ENCODE measurements at places on chromosomes 4 and X.

DNA sequence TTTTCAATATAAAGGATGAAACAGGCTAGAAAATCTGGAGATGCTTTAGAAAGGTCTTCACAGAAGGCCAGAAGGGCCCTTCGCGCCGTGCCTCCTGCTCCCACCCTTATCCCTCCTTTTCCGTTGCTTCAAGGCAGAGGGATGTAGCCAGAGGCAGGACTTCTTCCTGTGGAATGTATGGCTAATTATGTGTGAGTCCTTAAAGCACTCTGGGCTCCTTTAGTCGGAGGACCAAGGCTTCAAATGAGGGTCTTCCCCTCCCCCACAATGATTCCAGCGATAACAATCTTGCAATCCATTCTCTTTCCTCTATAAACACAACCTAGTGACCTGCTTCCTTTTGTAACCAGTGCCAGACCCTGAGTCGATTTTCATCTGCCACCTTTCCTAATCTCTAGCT lies 103.5 kb downstream of the GPC3 start:
- DNase-seq = no peak

- no peak for DNase-seq
These were observed 2.0 kb downstream of the ZFX start for GRCh38 chrX:24151513-24151912.

- DNase-seq = no peak
These were observed 63.2 kb downstream of the SH3RF1 start for GRCh38 chr4:169207436-169208089.

DNA sequence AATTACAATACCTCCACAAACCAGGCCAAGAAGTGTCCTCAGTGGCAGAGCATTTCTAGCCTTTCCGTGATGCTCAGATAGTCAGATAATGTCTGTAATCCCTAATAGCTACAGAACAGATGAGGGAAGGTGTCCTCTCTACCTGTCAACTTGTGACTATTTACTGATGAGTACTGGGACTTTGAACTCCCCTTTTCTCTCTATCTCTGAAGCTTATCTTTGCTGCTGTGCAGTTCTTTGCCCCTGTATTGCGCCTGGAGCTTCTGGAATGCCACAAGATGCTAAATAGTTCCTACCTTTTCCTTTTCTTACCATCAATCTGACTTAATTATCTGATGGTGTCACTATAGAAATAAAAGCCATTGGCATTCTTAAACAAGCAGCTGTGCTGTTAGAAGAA lies 30.5 kb downstream of the FGF2 start:
- no peak for DNase-seq

- DNase-seq = no peak
These were observed 204.1 kb upstream of the DDX53 start for GRCh38 chrX:22795671-22796070.

DNA sequence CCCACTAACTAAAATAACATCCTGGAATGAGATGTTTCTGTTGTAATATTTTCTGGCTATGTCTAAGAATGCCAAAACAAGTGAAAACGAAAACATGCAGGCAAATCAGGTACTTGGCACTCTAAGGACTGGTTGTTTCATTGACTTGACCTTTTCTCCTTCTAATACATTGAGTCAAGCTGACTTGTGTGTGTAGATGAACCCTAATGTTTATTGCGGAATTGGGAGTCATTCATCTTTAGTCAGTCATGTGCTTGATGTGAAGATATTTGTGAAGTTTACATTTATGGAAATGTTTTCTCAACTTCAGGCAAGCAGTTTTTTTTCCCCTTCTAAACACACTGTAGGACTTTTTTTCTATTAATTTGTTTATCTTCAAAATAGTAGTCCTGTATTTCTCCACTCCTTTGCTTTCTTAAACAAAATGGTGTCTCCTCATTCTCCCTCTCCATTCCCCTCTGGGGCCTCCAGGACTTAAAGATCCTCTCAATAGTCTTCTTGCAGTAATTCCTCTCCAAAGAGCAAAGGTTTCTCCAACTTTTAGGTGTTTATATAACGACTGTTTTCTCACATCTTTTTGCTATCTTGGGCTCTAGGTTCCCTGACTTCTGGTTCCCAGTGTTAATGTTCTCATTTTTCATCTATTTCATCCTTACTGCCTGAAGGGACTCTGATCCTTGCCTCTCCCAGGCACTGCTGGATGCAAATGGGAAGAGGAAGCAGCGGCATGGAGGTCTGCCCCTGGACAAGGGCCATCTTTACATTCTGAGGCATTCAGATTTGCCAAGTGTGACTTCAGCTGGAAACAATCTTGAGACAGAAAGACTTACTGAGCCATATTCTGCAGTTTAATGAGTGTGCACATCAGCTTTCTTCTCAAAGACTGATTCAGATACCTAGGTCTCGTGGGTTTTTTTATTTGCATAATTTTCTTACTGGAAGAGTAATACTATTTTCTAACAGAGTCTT lies 166.4 kb downstream of the ARHGAP6 start:
- no peak for DNase-seq

GRCh38 chr4:75612306-75612705 lies 18.0 kb downstream of the CDKL2 start:
- no peak for DNase-seq

- no peak for DNase-seq
These were observed 81.2 kb downstream of the ADAM29 start for GRCh38 chr4:174999407-174999806.

DNA sequence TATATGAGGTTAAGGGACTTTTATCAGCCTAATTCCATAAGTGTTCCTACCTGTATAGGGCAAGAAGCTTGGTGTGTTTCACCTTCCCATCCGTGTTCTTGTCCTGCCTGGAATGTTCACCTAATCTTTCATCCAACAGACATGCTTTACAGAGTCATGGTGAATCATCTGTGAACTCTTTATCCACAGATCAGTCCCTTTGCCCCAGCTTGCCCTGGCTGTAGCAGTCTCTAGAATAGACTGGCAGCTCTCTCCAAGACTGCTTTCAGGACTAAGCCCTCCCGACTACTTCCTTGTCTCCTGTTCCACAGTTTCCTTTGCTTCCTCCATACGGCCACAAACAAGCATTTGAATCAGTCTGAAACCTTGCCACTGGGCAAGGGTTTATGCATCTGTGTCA lies 177.9 kb upstream of the IL15 start:
- no peak for DNase-seq

- no peak for DNase-seq
These were observed 11.4 kb upstream of the UBA1 start for GRCh38 chrX:47182106-47182700.

GRCh38 chr4:172813359-172813923 lies 355.2 kb upstream of the GALNT7 start:
- no peak for DNase-seq

GRCh38 chrX:137565921-137566745 lies at the start of gene ZIC3:
Gene ZIC3, plus strand, starts transcription at chrX:137566127. Its CDS starts 565 bp downstream, at chrX:137566692.
- DNase-seq = peak; percentile 31

- DNase-seq = no peak
These were observed 8.8 kb downstream of the CHST7 start for GRCh38 chrX:46582325-46582724.

DNA sequence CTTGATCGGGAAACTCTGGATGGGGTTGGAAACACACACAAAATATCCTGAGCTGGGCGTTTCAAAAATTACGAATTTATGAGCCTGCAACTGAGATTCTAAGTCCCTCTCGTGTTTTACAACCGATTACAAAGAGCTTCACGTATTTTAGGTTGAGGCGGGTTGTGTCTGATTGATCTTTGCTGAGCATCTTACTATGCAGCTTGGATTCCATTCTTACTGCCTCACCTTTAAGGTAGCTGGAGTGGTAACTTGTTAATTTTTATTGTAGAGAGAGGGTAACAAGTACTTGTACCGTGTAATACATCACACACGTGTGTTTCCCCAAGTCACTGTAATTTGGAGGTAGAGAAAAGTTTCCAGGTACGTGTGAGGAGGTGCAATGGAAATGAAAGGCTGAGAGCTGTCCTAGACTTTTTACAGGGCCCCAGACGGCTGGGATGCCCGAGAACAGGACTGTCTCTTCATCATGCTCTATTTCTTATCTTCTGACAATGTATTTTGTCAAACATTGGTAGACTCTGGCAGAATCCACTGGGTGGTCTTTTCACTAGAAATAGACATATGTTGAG lies 97.8 kb upstream of the TENM3 start:
- no peak for DNase-seq

DNA sequence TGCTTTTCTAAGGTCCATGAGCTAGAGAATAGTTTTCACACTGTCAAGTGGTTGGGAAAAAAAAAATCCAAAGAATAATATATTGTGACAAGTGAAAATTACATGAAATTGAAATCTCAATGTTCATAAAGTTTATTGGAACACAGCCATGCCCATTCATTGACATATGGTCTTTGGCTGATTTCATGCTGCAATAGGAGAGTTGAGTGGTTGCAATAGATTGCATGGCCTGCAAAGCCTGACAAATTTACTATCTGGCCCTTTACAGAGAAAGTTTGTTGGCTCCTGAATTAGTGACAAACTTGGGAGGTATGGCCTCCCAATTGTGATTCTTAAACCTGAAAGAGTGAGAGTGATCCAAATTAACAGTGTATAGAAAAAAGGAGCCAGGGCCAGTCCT lies 115.5 kb upstream of the FAM9C start:
- DNase-seq = no peak

GRCh38 chr4:107629318-107629717 lies 90.7 kb downstream of the PAPSS1 start:
- no peak for DNase-seq

- DNase-seq = no peak
These were observed 16.4 kb downstream of the PLP1 start for GRCh38 chrX:103792916-103793544.

GRCh38 chrX:9033179-9033578 lies 748 bp downstream of the FAM9B start:
- no peak for DNase-seq

DNA sequence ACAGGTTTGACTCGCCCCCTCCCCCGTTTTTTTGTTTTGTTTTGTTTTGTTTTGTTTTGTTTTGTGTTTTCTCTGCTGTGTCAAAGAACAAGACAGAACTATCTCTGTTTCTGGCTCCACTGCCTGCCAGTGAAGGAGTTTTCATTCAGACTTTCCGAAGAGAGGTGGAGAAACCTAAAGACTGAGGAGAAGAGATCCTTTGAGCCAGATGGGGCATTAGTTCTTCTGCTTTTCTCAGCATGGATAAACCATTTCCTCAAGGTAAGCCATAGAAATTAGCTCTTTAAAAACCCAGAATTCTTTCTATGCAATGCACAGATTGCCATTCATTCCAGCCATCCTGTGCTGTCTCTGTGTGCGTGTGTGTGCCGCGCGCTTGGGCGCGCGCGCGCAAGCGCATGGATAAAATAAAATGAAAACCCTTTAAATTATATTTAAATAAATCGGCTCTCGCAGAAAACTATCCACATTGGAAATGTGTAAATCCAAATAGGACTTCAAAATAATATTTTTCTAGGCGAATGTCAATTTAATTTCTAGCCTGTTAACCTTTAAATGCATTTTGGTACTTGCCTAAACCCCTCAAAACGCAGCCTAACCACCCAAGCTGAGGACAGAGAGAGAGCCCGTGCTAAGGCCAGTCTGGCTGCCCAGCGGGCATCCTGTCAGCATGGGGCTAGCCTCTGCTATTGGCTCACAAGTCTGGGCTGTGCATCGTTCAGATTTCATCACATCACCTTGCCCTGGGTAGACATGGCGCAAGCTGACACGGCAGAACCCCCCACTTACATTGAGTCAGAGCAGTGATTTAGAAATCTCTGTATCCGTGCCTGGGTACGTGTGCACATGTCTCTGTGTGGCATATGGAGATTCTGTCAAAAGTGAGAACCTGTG lies 113.0 kb upstream of the VAMP7 start:
- DNase-seq = no peak

DNA sequence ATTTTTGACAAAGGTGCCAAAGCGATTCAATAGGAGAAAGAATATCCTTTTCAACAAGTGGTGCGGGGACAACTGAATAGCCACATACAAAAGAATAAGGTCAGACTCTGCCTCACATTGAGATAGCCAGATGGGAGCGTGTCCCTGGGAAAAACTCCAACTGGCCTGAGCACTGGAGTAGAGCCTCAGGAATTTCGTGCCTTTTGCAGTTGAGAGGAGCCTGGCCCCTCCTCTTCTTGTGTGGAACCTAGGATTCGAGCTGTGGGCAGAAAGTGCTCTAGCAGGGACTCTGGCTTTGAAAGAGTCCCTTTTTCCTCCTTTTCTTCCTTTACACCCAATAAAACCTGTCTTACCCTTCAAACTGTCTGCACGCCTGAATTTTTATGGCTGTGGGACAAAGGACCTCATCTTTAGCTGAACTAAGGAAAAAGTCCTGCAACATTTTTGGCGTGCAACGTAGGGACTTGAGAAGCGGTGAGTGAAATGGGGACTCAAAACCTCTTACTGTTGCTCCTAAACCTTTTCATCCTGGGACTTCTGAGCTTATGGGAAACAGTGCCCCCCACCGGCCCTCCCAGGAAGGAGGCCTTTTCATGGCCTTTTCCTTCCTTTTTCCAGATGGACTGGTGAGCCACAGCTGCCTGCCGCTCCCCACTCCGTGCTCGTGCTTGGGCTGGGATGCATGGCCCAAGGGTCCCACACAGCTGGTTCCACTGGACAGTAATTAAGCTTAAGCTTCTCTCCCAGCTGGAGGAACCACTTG lies 68.6 kb downstream of the BMP15 start:
- DNase-seq = no peak

GRCh38 chrX:68659385-68659784 lies 11.9 kb downstream of the STARD8 start:
- no peak for DNase-seq

DNA sequence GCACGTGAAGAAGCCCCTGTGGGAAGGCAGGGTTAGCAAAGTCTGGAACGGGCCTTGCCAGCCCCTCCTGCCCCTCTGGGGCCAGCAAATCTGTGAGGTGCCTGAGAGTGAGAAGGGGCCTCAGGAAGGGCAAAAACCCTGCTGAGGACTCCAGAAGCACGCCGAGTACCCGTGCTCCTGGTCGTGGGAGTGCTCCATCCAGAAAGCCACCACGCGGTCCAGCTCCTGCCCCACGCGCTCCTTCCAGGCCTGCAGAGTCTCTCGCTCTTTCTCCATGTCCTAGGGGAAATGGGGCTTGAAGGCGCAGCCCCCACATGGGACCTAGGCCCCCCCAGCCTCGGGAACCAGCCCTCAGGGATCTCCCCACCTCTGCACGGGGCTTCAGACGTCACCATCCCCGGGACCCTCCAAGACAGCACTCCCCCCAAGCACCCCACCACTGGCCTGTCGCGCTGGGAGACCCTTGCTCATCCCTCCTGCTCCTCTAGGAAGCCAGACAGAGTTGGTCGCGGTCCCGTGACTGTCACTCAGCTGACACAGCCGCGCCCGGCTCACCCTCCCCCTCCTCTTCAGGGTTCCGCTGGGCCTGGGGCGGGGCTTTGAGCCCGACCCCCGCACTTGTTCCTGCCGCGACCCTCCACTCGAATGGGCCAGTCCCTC lies at the start of gene RENBP:
RENBP (minus strand) TSS at position 504 of the 660 bp plus-strand sequence; CDS start at position 471, 33 bp downstream.
- DNase-seq = peak; percentile 61

All from left colon (tissue), 2 donors.